NCI-H1092 (cell line): ENCODE measurements at places on chromosomes 3 and 15.

GRCh38 chr3:176978441-176978840, 218.8 kb downstream of the TBL1XR1 start:
- no peak for DNase-seq

- DNase-seq: no peak
These were observed 5.5 kb downstream of the SFMBT1 start for GRCh38 chr3:53040351-53040820.

GRCh38 chr3:129603561-129603942, 2.9 kb downstream of the PLXND1 start:
- DNase-seq: no peak

- no peak for DNase-seq
These were observed 303.2 kb upstream of the TLE3 start for GRCh38 chr15:70400766-70401541.

- no peak for DNase-seq
These were observed 6.4 kb downstream of the KPNA1 start for GRCh38 chr3:122508135-122508914.

GRCh38 chr3:169403855-169404519, 259.5 kb downstream of the MECOM start:
- no peak for DNase-seq

DNA sequence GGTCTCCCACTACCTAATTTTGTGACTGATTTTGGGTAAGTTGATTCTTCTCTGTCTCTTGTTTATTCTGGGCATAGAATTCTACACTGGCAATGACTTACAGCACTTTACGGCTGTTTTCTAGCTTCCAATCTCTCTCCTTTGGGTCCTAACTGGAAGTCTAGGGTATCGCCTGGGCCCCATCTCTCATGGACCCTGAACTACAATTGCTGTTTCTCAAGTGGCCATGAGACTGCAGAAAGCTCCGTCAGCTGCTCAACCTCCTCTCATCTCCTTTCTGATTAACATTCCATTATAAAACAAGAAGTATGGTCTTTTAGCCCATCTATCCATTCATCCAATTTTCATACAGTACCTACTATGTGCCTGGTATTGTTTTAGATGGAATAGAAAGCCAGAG, 4.4 kb upstream of the PXYLP1 start:
- DNase-seq: no peak

GRCh38 chr3:158747417-158747816, 15.2 kb upstream of the RARRES1 start:
- DNase-seq: no peak
